SK-N-SH (cell line): ENCODE measurements at places on chromosomes 3 and 15. TPM values are rescaled to one million over a fixed set of nuclear protein-coding genes. Genes with fewer than 3 reads are reported as not detected.

GRCh38 chr15:94582368-94582767 is 351.0 kb downstream of the MCTP2 start:
- H3K27me3 ChIP-seq, result no peaks in the 10 kb centered on the region
- no peak overlapping the region for H3K27ac ChIP-seq
- no peaks in the 10 kb centered on the region for H3K36me3 ChIP-seq
- H3K4me3 ChIP-seq, result no peak overlapping the region

DNA sequence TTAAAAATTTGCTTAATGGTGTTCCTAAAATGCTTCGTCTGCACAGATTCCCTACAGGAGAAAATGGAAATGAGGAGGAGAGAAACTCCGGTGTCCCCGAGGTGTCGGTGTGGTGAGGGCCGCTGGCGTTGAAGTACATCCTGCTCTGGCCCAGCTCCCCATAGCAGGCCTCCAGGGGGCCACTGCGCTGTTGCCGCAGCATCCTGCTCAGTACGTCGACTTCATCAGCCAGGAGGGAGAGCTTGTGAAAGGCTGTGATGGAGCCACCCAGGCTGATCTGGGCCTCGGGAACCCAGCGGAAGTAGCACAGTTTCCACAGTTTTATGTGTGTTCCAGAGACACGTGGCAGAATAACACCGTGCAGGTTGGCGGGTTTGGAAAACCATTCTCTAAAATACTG is 37.8 kb downstream of the FAN1 start:
- no peak for DNase-seq
- no peaks in the 10 kb centered on the region for H3K27me3 ChIP-seq
- no peak overlapping the region for H3K4me3 ChIP-seq
- peaks cover 73% of the 10 kb centered on the region for H3K36me3 ChIP-seq
- no peak overlapping the region for H3K27ac ChIP-seq
- no peaks in the 10 kb centered on the region for H3K4me1 ChIP-seq

DNA sequence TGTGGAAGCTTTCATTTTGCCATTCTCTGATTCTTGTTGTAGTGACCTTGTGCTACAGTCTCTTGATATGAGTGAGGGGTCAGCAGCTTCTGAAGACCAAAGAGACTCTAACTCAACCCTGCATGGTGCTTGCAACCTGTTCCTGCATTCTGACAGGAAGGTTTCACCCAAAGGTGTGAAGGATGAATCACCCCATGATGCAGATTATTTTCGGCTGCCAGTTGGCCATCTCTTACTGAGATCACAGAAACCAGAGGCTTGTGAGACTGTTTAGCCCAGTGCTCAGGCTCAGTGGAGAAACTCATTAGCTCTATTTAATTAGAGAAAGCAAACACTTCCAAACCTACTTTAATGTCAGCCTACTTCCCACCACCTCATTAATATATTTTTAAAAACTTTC is 29.2 kb upstream of the TPRG1 start:
- H3K27me3 ChIP-seq, result peaks cover 10% of the 10 kb centered on the region; the same call in 1 of the 2 replicates
- DNase-seq, result no peak

DNA sequence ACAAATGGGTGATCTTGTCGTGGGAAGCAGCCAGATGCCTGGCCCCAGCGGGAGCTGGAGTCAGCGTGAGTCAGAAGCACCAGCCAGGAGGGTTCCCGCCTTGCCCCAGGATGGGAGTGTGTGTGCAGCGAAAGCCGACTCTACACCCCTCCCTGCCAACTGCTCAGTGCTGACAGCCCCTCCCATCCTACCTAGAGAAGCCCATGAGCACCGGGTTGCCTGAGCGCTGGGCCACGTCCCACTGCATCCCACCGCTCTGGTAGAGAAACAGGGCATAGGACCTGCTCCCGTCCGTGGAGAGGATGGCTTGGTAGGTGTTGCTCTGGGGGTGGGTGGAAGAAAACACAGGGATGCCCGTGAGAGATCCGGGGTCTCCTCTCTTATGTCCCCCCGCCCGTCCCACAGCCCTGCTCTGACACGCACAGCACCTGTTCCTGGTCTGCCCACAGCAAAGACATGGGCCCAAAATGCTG is 42.9 kb downstream of the MUC4 start:
- no peaks in the 10 kb centered on the region for H3K4me1 ChIP-seq
- H3K27ac ChIP-seq, result no peak overlapping the region
- no peak overlapping the region for H3K4me3 ChIP-seq
- peak; percentile 21 for DNase-seq
- H3K27me3 ChIP-seq, result no peaks in the 10 kb centered on the region

DNA sequence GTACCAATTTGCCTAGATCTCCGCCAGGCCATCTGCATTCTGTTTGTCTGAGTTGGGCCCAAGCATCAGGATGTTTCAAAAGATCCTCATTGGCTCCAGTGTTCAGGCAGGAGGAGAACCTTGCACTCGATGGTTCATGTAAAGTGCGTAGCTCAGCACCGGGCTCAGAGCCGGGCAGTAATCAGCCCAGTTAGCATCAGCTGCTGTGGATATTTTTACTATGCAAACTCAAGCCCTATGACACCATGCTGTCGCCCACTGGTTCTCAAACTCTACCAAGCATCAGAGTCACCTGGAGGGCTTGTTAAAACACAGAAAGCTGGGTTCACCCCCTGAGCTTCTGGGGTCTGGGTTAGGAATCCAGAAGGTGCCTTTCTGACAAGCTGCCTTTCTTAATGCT is 310.8 kb downstream of the SHQ1 start:
- no peak for DNase-seq
- no peaks in the 10 kb centered on the region; the same call in 1 of the 2 replicates for H3K27me3 ChIP-seq
- no peaks in the 10 kb centered on the region for H3K4me1 ChIP-seq
- no peak overlapping the region for H3K27ac ChIP-seq
- H3K36me3 ChIP-seq, result no peaks in the 10 kb centered on the region

- no peaks in the 10 kb centered on the region for H3K36me3 ChIP-seq
- H3K4me1 ChIP-seq, result peaks cover 48% of the 10 kb centered on the region
- no peak overlapping the region for H3K4me3 ChIP-seq
- H3K27me3 ChIP-seq, result no peaks in the 10 kb centered on the region
- H3K27ac ChIP-seq, result no peak overlapping the region
- no peak for DNase-seq
Measured at GRCh38 chr3:39910135-39910534, 100.7 kb downstream of the MYRIP start.

- H3K36me3 ChIP-seq, result no peaks in the 10 kb centered on the region
- H3K27me3 ChIP-seq, result no peaks in the 10 kb centered on the region
- peaks cover 13% of the 10 kb centered on the region; the same call in 1 of the 2 replicates for H3K4me1 ChIP-seq
- no peak overlapping the region for H3K4me3 ChIP-seq
Measured at GRCh38 chr15:85421116-85421925, 40.9 kb downstream of the AKAP13 start.

DNA sequence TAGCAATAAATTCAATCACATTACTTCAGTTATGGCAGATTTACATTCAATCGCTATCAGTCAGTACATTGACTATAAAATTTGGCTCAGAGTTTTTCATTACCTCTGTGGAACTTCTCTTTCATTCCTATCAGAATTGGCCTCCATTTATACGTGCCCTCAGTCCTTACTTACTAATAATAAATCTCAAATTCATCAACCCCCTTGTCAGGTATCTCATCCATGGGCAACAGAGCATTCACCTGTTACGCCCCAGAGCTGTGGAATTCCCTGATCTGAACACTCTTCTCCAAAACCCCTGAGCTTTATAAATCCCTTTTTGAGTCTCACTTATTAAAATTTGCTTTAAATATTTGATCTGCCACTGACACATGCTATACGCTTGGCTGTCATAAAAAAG is 492.9 kb downstream of the GBE1 start:
- H3K4me3 ChIP-seq, result no peak overlapping the region
- no peak for DNase-seq
- no peak overlapping the region for H3K27ac ChIP-seq
- no peaks in the 10 kb centered on the region for H3K36me3 ChIP-seq

- H3K27ac ChIP-seq, result no peak overlapping the region
- H3K4me1 ChIP-seq, result no peaks in the 10 kb centered on the region
- H3K27me3 ChIP-seq, result no peaks in the 10 kb centered on the region
- DNase-seq, result peak; percentile 47
- H3K4me3 ChIP-seq, result no peak overlapping the region
- no peaks in the 10 kb centered on the region for H3K36me3 ChIP-seq
Measured at GRCh38 chr3:194294199-194294894, 56.8 kb downstream of the CPN2 start.

GRCh38 chr3:192870822-192871221 is 46.8 kb downstream of the MB21D2 start:
- no peak overlapping the region for H3K4me3 ChIP-seq
- no peaks in the 10 kb centered on the region for H3K36me3 ChIP-seq
- H3K27ac ChIP-seq, result no peak overlapping the region
- no peaks in the 10 kb centered on the region; the same call in 1 of the 2 replicates for H3K4me1 ChIP-seq

GRCh38 chr3:172560026-172560425 is 36.8 kb upstream of the TNFSF10 start:
- no peak overlapping the region for H3K27ac ChIP-seq
- no peak overlapping the region for H3K4me3 ChIP-seq
- no peaks in the 10 kb centered on the region for H3K36me3 ChIP-seq
- no peaks in the 10 kb centered on the region for H3K27me3 ChIP-seq
- DNase-seq, result no peak

- H3K27ac ChIP-seq, result no peak overlapping the region
- DNase-seq, result no peak
- H3K36me3 ChIP-seq, result no peaks in the 10 kb centered on the region
- H3K27me3 ChIP-seq, result no peaks in the 10 kb centered on the region
Measured at GRCh38 chr3:30597769-30598134, 8.6 kb upstream of the TGFBR2 start.

DNA sequence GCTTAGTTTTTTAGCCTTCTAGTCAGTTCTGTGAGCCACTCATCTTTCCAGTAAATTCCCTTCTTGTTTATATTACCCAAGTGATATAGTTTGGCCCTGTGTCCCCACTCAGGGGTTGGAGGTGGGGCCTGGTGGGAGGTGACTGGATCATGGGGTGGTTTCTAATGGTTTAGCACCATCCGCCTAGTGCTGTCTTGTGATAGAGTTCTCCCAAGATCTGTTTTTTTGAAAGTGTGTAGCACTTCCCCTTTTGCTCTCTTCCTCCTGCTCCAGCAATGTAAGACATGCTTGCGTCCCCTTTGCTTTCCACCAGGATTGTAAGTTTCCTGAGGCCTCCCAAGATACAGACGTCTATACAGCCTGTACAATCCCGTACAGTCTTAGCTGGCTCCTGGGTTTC is 53.7 kb upstream of the INO80 start:
- H3K36me3 ChIP-seq, result no peaks in the 10 kb centered on the region
- H3K4me1 ChIP-seq, result no peaks in the 10 kb centered on the region
- no peak for DNase-seq

The ESYT3 gene
- polyA plus RNA-seq, result 0.24 and 0.33 TPM in 2 replicates

The GOLGA8M gene
- polyA plus RNA-seq, result 0.10 TPM in 1 of 2 replicates, not detected in the other

The CLN6 gene
- polyA plus RNA-seq, result 27.5 and 32.2 TPM in 2 replicates

The ACTRT3 gene
- polyA plus RNA-seq, result 1.2 and 1.6 TPM in 2 replicates

The HRH1 gene
- polyA plus RNA-seq, result 6.2 and 7.7 TPM in 2 replicates

The ATP13A5 gene
- not detected in 2 replicates for polyA plus RNA-seq

The FBXW12 gene
- 0.07 TPM in 1 of 2 replicates, not detected in the other for polyA plus RNA-seq

The CPLX3 gene
- not detected in 2 replicates for polyA plus RNA-seq

The COL6A5 gene
- not detected in 2 replicates for polyA plus RNA-seq
